Activated CD8-positive, alpha-beta T cell treated with anti-CD3 and anti-CD28 coated beads for 36 hours (primary cell): ENCODE measurements at places on chromosomes 5 and 9. TPM values are rescaled to one million over a fixed set of nuclear protein-coding genes. Genes with fewer than 3 reads are reported as not detected.

GRCh38 chr5:53399926-53400697 is 80.3 kb upstream of the FST start:
- DNase-seq = no peak

Gene NOTCH1
- 47.6 TPM for total RNA-seq

GRCh38 chr5:169242175-169242848 is 58.6 kb downstream of the SLIT3 start:
- DNase-seq = no peak

Gene TERT
- total RNA-seq = 12.5 TPM

Gene DBN1
- 105 TPM for total RNA-seq

- DNase-seq = no peak
Measured at GRCh38 chr5:14174230-14174636, 31.1 kb downstream of the TRIO start.

DNA sequence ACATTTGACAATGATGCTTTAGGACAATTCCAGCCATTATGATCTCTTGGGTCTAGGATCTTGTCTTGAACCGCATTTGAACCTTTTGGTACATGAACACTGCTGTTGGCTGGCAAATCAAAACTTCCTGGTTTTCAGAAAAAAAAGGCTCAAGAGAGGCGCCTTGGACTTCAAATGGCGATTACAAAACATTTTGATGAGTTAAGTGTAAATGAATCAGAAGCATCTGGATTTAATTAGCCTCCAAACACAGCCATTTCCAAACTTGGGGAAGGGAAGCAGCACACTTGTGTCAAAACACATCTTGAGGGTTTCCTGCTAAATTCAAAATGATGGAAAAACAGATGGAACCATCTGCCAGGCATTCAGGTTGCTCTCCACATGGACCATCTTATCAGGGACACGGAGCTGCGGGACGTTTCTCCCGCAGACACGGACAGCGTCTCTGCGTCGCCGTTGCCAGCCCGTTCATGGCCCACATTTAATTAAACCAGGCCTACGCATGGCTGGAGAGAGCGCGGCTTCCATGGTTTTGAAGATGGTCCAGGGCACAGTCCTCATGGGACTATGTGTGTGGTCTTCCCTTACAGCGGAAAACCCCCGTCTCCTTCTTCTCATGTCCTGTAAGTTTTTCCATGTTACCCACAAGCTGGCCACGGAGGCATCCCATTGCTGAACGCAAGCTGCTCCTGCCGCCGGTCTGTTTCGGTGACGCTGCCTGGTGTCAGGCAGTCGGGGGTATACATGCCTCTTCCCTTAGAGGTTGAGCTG is 55.8 kb upstream of the PTCH1 start:
- no peak for DNase-seq

Gene CA9
- total RNA-seq = 4.9 TPM
